ENCODE measurements at places on chromosomes 12 and 14.

DNA sequence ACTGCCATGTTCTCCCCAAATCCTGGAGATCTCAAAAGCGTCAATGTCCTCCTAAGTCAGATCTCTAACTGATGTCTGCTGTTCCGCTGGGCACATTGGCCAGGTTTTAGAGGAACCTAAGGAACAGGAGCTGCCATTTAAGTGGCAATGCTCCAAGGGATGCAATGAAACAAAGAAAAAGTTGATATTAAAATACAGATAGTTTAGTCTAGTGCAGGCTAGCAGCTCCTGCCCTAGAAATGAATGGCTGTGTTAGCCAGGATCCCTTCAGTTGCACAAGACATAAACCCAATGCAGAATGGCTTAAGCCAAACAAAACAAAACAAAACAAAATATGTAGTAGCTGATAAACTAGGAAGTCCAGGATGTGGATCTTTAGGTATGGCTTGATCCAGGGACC is 144.1 kb downstream of the HMGA2 start:
- no peak for DNase-seq

GRCh38 chr12:116924558-116925453 is 14.1 kb downstream of the FBXW8 start:
- no peak for DNase-seq

GRCh38 chr12:127115468-127116035 is 1151.4 kb upstream of the TMEM132C start:
- DNase-seq, result no peak

DNA sequence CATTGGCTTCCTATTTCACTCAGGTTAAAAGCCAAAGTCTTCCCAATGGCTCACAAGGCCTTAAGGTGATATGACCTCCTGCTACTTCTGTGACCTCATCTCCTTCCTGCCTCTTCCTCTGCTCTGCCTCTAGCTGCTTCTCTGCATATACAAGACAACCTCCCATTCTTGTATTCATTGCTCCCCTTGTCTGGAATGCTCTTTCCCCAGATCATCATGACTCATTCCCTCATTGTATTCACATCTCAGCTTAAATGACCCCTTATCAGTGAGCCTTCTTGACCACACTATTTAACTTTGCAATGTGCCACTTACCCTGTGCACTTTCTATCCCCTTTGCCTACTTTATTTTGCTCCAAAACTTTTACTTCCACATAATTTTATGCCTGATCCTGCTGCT is 90.2 kb downstream of the PPP1R12A start:
- DNase-seq, result no peak

DNA sequence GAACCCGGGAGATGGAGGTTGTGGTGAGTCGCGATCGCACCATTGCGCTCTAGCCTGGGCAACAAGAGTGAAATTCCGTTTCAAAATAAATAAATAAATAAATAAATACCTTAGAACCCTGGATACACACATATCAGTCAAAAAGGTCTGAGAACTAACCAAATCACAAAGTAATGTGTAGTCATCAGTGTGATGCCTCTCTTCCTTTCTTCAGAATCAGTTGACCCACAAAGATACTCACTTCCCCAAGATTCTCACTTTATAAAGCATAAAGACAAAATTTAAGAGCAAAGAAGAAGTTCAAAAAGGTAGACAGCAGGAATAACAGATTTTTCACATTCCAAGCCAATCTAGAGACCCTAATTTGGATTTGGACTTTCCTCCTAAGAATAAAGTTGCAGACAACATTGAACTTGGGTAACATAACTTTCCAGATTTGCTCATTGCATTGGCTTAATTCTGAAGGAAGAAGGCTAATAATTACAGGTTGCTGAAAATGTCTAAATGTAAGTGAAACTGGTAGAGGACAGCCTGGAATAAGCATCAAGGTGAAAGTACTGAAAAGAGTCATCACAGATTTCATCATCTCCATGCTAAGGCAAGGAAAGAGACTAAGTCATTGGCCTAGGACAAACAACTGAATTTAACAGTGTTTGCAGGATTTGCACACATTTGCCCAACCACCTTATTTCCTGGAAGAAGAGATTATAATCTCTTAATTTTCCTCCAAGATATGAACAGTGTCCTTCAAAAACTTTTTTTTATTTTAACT is 17.4 kb downstream of the TMED10 start:
- DNase-seq, result no peak

DNA sequence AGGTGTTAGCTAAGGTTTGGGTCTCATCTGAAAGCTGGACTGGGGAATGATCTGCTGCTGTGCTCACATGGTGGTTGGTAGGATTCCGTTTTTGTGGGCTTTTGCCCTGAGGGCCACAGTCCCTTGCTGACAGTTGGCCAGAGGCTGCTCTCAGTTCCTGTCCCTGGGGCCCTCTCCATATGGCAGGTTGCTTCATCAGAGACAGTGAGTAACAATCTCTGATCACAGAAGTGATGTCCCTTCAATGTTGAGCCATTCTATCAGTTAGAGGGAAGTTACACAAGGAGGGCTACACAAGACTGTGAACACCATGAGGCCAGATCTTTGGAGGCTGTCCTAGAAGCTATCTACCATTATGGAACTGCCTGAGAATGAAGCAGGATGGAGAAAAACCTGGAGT is 137.2 kb downstream of the AACS start:
- DNase-seq, result no peak

DNA sequence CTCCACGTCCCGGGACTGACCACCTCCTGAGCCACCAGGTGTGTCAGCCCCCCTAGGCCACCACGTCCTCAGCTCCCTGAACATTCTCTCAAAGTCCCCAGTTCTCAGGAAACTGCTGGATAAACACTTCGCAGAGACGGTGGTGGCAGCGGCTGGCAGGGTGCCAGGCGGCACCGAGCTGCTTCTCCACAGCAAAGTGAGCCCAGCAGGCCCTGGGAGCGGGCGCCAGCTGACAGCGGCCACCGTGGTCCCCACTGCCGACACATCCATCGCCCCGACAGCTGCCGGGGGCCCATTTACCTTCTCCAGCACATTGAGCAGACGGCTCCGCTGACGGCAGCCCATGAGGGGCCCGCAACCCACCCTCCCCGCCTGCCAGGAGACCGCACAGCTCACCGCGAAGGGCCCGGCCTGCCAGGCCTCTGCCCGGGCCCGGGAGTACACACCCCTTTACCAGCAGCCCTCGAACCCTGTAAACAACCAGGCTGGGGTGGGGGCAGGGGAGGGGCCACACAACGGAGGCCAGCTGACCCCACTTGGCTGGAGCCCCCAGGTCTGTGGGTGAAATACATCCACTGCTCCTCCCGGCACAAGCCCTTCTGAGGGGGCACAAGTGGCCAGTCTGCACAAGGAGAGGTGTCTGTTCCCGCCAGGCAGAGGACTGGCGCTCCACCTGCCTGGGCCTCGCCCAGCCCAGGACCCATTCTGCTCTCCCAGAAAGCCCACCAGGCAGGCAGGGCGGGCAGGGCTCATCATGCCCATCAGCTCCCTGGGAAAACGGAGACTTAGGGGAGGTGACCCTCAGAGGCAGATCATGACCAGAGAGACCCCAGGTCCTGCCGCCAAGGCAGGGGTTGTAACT is 10.5 kb downstream of the AKT1 start:
- no peak for DNase-seq

Data from GOT3 (cell line).